H9 (cell line): ENCODE measurements at places on chromosomes 7 and 10. TPM values are rescaled to one million over a fixed set of nuclear protein-coding genes. Genes with fewer than 3 reads are reported as not detected.

Gene NRAP
- total RNA-seq = 0.04 TPM in 1 of 2 replicates, not detected in the other

Gene SPDYE9
- total RNA-seq = not detected in 2 replicates

Gene TBX20
- total RNA-seq = not detected in 2 replicates

Gene ZNF503
- total RNA-seq = 0.09 and 0.13 TPM in 2 replicates

- no peaks in the 10 kb centered on the region for H3K4me1 ChIP-seq
- no peak overlapping the region for H3K27ac ChIP-seq
- H3K4me3 ChIP-seq = no peak overlapping the region
These were observed 81.3 kb upstream of the AGR3 start for GRCh38 chr7:16963044-16963443.

GRCh38 chr7:149300620-149301285 lies 38.8 kb downstream of the ZNF783 start:
- peaks cover 3% of the 10 kb centered on the region; the same call in 1 of the 2 replicates for H3K4me1 ChIP-seq
- DNase-seq = no peak
- H3K27ac ChIP-seq = no peak overlapping the region
- H3K27me3 ChIP-seq = no peaks in the 10 kb centered on the region

DNA sequence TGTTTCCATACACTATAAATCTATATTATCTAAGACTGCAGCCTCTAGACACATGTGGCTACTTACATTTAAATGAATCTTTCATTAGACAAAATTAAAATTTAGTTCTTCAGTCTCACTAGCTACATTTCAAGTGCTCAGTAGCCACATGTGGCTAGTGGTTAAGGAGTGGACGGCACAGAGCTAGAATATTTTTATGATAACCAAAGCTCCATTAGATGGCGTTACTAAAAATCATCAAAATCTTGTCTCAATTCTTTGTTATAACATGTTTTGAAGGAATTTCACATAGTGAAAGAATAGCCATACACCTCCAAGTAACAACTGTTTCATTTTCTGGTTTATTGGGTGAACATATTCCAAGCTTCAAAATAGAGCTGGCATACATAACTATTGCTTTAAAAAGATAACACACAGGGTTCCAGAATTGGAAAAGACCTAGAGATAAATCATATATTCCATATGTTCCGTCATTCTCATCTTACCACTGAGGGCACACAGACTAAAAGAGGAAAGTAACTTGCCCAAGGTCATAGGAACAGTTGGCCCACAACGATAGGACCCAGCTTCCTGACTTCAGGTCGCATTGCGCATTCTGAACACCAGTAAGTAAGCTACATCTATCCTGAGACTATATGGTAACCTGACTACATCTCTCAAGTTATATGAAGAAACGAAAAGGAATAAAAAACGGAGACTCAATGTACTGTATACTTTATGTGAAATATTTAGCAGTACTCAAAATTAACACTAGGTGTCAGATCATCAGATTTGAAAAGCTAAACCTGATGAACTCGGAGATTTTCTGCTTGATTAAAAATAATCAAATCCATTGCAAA lies 66.6 kb downstream of the CAV1 start:
- H3K27me3 ChIP-seq = no peaks in the 10 kb centered on the region
- H3K27ac ChIP-seq = no peak overlapping the region
- H3K36me3 ChIP-seq = no peaks in the 10 kb centered on the region
- H3K4me1 ChIP-seq = no peaks in the 10 kb centered on the region; the same call in 1 of the 2 replicates

GRCh38 chr7:123275036-123275753 lies 75.4 kb upstream of the SLC13A1 start:
- no peaks in the 10 kb centered on the region; the same call in 1 of the 2 replicates for H3K4me1 ChIP-seq
- no peak overlapping the region for H3K4me3 ChIP-seq
- no peak for DNase-seq
- H3K36me3 ChIP-seq = no peaks in the 10 kb centered on the region
- no peak overlapping the region for H3K27ac ChIP-seq

- peaks cover 4% of the 10 kb centered on the region; the same call in 1 of the 2 replicates for H3K36me3 ChIP-seq
- no peaks in the 10 kb centered on the region for H3K4me1 ChIP-seq
- DNase-seq = no peak
These were observed 4.5 kb upstream of the CPVL start for GRCh38 chr7:29150856-29151255.

- DNase-seq = no peak
These were observed 77.8 kb downstream of the SHH start for GRCh38 chr7:155734445-155734809.

GRCh38 chr7:39949971-39950472 lies at the start of gene CDK13:
TSS of gene CDK13 (plus strand) at chr7:39950256. CDS start at chr7:39950642, 386 bp downstream.
- H3K4me1 ChIP-seq = peaks cover 4% of the 10 kb centered on the region
- peak within 1 kb of the TSS; percentile 94 for H3K27ac ChIP-seq
- H3K4me3 ChIP-seq = peak within 1 kb of the TSS; percentile 98
- H3K36me3 ChIP-seq = peaks cover 8% of the 10 kb centered on the region
- H3K27me3 ChIP-seq = no peaks in the 10 kb centered on the region
- peak; percentile 76 for DNase-seq

- H3K36me3 ChIP-seq = no peaks in the 10 kb centered on the region
- no peak overlapping the region for H3K4me3 ChIP-seq
- no peak overlapping the region for H3K27ac ChIP-seq
- no peaks in the 10 kb centered on the region for H3K27me3 ChIP-seq
These were observed 25.8 kb downstream of the BTRC start for GRCh38 chr10:101379663-101380352.
